Upper lobe of left lung (tissue), 6 donors: ENCODE measurements at places on chromosomes 3 and 15. TPM values are rescaled to one million over a fixed set of nuclear protein-coding genes. Genes with fewer than 3 reads are reported as not detected.

The FOXB1 gene
- not detected for total RNA-seq

The ANKUB1 gene
- total RNA-seq: 1.4 TPM

GRCh38 chr15:33125894-33126537, 68.5 kb downstream of the FMN1 start:
- no peak for DNase-seq

DNA sequence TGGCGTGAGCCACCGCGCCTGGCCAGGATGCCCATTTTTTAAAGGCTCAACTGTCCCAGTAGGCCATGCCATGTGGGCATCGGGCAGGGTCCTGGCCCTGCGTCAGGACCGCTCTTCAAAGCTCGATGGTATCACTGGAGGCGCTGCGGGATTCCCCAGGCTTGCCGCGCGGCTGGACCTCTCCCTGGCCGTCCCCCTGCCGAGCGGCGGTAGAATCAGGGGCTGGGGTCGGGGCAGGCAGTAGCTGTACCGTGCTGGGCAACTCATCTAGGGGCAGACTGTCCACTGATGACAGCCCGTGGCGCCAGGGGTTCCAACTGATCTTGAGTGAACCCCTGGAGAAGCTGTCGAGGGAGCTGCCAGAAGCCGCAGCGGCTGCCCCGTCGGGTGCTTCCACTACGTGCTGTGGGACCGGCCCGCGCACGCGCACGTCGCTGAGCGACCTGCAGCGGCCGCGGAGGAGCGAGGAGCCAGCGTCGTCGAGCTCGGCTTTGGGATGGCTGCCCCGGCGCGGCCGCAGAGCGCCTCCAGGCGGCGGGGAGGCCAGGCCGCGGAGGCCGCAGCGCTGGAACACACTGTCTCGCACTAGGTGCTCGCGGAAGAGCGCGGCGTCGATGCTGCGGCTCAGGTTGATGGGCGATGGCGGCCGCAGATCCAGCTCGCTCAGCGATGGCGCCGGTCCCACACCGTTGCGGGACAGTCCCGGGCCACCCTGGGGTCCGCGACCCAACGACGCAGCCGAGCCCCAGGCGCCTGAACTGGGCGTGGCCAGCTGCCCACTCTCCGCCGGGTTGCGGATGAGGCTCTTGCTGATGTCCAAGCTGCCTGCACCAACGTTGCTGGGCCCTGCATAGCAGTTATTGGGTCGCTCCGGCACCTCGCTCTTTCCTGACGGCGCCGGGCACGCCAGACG, 5.8 kb downstream of the PRRT3 start:
- DNase-seq: peak; percentile 94

- no peak for DNase-seq
Measured at GRCh38 chr3:197371591-197372046, 73.2 kb upstream of the DLG1 start.

GRCh38 chr3:175940881-175941280, 1081.7 kb downstream of the NAALADL2 start:
- DNase-seq: no peak

DNA sequence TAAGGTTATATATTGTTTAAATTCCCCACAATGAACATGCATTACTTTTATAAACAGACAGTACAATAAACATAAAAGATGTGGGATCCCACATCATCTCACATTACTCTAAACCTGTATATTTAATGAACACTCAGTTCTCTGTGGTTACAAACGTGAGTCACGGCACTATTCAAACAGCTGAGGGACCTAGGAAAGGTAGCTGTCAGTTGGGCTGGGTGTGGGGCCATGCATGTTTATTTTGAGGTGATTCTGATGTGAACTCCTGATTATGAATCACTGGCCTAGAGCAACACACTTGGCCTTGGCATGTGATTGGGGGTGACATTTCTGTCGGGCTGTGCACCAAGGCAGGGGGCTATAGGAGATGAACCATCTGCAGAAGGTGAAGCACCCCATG, 147.6 kb upstream of the HACD2 start:
- DNase-seq: no peak

GRCh38 chr3:5349343-5349742, 161.8 kb downstream of the EDEM1 start:
- DNase-seq: no peak

DNA sequence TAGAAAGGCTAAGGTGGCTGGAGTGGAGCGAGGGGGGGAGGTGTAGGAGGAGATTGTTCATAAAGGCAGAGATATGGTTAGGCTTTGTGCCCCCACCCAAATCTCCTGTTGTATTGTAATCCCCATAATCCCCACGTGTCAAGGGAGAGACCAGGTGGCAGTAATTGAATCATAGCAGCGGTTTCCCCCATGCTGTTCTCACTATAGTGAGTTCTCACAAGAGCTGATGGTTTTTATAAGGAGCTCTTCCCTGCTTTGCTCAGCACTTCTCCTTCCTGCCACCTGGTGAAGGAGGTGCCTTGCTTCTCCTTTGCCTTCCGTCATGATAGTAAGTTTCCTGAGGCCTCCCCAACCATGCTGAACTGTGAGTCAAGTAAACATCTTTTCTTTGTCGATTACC, 64.7 kb upstream of the CFAP161 start:
- DNase-seq: no peak

- no peak for DNase-seq
Measured at GRCh38 chr15:64051407-64052259, 5.3 kb upstream of the DAPK2 start.

GRCh38 chr3:159189994-159190669, 388.3 kb downstream of the MFSD1 start:
- DNase-seq: no peak

DNA sequence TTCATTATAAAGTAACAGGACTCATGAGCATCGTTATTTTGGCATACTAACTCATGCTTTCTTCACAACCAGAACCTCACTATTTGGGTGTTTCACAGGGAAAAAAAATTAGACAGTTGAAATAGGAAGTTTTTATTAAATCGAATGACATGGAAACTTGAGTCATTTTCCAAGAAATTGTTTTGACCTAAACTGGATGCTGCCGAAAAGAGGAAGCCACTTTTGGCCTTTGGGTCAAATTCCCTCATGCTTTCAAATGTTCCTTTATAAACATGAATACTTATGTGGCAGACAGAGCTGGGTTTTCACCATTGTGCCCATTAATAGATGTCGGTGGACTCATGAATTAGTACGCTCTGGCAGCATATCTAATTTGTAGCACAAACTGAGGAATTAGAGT, 224.9 kb downstream of the MCTP2 start:
- DNase-seq: no peak

GRCh38 chr3:131082871-131083863, 56.5 kb downstream of the NEK11 start:
- peak; percentile 27 for DNase-seq

- no peak for DNase-seq
Measured at GRCh38 chr3:23776352-23776891, 29.3 kb upstream of the UBE2E1 start.

GRCh38 chr3:171481011-171481410, 20.8 kb upstream of the TNIK start:
- DNase-seq: no peak

DNA sequence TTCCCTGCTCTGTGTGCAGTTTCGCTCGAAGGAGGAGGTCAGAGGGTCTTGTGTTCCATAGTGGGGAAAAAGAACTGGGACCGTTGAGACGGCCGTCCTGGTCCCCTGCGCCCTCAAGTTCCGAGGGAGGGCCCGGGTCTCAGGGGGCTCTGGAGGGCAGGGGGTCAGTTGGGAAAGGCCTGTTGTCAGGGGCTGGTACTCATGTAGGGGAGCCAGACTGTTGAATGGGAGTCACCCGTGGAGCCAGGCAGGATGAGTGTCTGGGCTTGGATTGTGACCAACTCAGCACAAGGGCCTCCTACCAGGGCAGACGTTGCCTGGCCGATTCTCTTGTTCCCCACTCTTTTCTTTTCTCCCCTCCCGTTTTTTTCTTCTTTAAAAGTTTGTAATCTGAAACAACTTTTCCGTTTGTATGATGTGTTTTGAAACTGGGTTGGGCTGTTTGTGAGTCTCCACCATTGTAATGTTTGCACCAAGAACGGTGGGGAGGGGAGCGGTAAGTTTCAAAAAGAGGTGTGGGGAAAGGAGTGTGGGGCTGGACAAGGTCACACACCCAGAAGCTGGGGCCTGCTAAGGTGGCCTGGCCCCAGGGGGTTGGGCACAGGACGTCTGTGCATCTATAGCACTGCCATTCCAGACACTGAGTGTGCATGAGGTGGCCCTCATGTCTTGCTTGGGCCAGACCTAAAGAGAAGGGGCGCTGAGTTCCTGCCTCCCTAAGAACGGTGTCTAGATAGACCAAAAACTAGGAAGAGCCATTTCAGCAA, 1.1 kb downstream of the CMTM7 start:
- DNase-seq: peak; percentile 80

GRCh38 chr15:40053831-40054604, 15.0 kb upstream of the SRP14 start:
- DNase-seq: no peak
